ENCODE measurements at places on chromosomes 1 and 21.

DNA sequence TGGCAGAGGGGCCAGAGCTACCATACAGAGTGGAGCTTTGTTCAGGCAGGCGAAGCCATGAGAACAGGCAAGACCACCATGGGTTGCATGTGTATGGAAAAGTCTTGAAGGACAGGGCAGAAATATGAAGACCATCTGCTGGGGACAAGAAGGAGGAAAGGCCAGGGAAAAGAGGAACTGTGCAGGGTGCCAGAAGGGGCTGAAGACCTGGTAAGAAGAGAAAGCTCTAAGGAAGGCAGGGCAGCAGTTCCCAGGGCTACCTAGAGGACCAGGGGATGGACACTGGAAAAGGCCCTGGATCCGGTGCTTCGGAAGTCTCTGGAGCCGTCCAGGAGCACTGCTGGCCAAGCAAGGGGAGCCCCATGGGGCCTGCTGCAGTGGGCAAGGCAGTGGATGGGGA lies 43.4 kb downstream of the PKP1 start:
- DNase-seq: no peak

GRCh38 chr1:58939666-58940370 lies 156.0 kb upstream of the JUN start:
- DNase-seq: no peak

GRCh38 chr1:173205146-173206051 lies 1.7 kb downstream of the TNFSF4 start:
- peak; percentile 54 for DNase-seq

DNA sequence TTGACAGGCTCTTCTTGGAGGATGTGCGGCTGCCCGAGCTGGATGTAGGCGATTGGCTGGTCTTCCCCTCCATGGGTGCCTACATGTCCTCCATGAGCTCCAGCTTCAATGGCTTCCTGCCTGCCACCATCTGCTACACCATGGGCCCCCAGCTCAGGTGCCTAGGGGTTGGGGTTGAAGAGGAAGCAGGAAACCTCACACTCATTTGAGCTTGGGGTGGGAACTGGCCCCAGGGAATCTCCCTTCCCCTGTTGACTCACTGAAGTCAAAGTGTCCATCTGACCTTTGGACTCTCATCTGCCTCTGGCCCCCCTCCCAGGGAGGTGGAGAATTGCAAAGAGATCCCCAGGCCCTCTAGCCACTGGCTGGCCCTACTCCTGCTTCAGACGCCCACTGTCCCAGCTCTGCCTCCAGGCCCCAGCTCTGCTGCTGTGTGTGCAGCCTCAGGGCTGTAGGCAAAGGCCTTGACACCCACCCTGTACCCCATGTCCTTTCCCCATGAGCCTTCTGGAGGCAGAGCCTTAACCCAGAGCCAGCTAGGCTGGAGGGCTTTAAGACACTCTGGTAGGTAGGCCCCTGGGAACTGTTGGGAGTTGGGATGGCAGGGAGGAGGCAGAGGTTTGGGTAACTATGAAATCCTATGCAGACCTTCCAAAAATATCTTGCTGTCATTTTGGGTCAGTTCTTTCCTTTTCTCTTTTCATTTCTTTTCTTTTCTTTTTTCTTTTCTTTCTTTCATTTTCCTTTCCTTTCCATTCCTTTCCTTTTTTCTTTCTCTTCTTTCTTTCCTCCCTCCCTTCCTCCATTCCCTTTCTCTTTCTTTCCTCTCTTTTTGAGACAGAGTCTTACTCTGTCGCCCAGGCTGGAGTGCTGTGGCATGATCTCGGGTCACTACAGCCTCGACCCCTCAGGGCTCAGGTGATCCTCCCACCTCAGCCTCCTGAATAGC lies 66.9 kb upstream of the TINAGL1 start:
- no peak for DNase-seq

DNA sequence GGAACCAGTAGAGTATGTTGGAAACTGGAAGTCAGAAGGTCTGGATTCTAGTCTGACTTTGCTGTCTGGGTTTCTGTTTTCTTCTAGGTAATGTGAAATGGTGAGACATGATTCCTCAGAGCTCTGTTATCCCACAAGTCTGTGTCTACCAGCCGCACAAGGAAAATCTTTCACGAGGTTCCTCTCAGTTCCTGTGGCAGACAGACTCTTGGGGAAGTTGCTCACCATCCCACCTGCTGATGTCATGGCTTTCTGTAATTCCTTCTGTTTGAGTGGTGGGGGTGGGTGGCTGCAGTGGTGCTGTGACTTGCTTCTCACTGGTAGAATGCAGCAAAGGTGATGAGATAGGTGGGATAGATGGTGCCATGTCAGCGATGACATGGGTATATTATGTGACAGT lies 17.1 kb upstream of the SCMH1 start:
- no peak for DNase-seq

DNA sequence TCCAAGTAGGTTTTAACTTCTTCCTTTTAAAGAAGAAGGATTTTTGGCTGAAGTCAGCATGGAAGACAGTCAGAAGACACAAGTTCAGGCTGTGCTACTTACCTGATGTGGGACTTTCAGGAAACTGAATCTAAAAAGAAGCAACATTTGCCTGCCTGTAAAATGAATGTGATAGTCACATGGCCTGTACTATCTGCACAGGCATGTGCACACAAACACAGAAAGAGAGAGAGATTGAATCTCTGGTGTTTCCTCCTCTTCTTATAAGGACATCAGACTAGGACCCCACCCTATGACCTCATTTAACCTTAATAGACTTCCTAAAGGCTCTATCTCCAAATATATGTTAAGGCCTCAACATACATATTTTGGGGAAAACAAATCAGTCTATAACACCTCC lies 542.9 kb downstream of the PLPP3 start:
- no peak for DNase-seq

DNA sequence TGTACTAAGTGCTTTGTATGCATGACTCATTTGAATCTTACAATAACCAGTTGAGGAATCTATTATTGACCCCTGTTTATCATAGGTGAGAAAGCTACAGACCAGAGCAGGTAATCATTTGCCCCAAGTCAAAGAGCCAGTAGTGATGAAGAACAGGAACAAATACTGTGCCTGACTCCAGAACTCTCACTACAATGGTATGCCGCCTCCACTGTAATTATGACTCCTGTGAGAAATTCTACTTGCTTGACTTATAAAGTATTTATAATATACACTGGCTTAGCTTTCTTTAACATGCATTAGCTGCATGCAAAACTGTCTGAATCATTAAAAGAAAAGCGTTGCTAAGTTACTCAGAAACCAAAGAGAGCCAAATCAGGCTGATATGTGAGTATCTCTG lies 92.6 kb downstream of the ZNF281 start:
- DNase-seq: no peak

DNA sequence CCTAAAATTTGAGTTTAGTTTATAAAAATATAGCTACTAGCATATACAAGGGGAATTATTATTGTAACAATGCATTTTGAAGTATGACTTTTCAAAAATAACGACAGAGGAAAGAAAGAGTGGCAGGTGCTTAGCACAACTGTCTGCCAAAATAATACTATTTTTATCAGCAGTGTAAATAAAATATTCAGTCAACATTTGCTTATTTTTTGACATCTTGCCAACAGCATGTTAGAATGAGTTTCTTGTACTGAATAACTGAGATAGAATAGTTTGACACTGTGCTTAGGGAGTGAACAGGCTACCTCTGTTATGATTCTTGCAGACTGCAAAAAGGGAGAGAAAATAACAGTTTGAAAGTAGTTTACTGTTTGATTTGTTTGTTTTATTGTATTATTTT lies 909.8 kb downstream of the BRINP3 start:
- DNase-seq: no peak

GRCh38 chr1:93615582-93616150 lies 66.0 kb downstream of the BCAR3 start:
- no peak for DNase-seq

- DNase-seq: no peak
These were observed 72.5 kb downstream of the PAX7 start for GRCh38 chr1:18703041-18703621.

GRCh38 chr1:192571668-192572067 lies 3.9 kb upstream of the RGS1 start:
- no peak for DNase-seq

- no peak for DNase-seq
These were observed 532.5 kb downstream of the NCAM2 start for GRCh38 chr21:21530680-21531079.

DNA sequence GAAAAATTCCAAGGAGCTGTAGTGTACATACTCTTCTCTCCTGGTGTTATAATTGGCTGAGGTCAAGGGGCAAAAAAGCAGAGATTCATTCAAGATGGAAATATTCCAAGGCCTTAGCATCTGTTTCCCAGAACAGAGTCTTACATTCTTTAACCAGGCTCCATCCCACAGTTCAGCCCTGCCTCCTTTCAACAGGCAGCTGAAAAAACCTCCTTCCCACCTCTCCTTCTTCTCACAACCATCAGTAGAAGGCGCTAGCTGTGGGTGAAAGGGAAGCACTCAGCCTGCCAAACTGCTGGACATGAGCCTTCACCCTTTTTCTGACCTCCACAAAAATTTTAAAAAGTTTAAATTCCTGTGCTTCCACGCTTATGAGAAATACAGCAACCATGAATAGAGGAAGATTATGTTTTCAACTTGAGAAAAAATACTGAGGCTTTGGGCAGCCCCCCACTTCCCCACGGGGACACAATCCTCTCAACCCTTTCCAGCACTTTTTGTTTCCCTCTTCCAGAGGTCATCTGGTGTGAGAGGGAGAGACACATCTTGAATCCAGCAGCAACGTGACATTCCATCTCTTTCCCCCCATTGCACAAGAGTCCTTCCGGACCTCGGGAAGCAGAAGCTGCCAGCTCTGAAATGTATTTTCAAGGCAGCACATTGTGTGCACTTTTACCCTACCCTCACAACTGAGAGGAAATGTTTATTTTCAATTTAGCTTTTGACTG lies 43.2 kb upstream of the FMO2 start:
- DNase-seq: no peak

GRCh38 chr1:155976062-155976912 lies 2.1 kb downstream of the ARHGEF2 start:
- DNase-seq: peak; percentile 64

DNA sequence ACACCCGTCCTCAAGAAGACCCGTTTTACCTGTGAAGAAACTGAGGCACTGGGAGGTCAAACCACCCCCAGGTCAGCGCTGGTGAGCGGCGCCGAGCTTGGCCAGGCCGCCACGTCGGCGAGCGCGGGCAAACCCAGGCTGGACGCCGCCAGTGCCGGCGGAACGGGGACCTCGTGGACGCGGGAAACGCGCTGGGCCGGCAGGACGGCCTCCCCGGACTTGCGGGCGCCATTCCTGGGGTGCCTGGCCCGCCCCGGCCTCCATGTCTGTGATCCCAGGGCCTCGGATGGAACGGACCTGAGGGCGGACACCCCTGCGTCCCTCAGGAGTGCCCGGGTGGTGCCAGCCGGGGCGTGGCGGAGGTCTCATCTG lies 764 bp upstream of the SUMO3 start:
- DNase-seq: no peak

- peak; percentile 51 for DNase-seq
These were observed 62.8 kb upstream of the LAX1 start for GRCh38 chr1:203702130-203702577.

- no peak for DNase-seq
These were observed 14.3 kb downstream of the TSPAN2 start for GRCh38 chr1:115074839-115075534.

DNA sequence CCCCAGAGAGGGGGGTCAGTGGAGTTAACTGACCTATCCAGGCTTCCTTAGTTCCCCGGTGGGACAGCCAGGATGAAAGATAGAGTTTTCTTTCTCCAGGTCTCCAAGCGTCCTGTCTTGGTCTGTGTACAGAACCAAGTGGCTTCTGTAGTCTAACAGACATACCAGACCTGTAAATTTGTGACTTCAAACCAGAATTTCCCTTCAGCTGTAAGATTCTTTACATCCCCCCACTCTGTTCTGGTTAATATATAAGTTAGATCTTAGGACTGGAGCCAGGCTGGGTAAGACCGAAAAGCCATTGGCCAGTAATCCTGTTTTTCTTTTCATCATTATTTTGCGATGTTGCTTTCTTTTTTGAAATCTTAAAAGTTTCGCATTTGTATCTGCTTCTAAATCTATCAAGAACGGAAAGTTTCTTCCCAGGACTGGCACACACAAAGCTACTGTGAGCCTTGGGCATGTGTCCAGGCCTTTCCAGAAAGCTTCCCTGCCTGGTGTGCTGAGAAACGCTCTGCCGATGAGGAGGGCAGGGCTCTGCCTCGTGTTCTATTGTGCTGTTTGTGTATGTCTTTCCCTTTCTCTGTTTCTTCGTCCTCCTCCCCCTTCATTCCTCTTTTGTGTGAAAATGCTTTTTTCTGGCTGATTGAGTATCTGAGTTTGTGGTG lies 72.3 kb downstream of the RGL1 start:
- no peak for DNase-seq

DNA sequence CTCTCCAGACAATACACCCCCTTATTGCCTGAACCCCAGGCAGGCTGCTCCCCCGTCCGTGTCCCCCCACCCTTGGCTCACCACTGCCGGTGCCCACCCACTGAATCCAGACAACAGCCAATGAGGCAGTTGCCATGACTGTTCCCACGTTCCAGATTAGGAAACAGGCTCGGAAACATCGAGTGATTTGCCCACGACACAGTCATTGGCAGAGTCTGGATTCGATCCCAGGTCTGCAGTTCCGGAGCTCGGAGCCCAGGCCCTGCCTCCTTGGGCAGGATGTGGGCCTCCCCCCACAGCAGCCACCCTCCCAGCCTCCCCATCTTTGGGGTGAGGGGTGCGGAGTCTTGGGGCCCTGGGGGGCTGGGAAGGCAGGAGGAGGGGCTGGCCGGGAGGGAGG lies 20.3 kb upstream of the CLSTN1 start:
- DNase-seq: no peak

DNA sequence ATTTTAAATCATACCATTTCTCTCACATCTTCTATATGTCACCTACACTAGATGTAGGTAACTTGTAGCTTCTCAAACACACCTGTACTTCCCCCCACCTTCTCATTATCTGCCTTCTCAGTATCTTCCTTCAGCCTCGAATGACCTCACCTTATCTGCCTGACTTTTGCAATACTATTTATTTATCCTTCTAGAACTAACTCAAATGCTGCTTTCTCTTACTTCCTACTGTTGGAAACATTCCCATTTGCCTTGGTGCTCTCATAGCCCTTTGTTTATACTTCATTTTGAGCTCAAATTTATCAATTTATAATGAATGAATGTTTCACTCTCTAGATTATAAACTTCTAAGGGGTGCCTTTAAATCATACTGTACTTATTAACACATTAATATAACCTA lies 50.4 kb upstream of the KIAA1614 start:
- DNase-seq: no peak

GRCh38 chr1:179128520-179128919 lies 46.6 kb downstream of the TOR3A start:
- DNase-seq: no peak

- DNase-seq: no peak
These were observed 338.3 kb downstream of the NEGR1 start for GRCh38 chr1:71944006-71944405.

GRCh38 chr1:183506561-183506960 lies 34.3 kb downstream of the SMG7 start:
- DNase-seq: no peak

GRCh38 chr1:112284796-112285195 lies 111.2 kb upstream of the CTTNBP2NL start:
- no peak for DNase-seq

DNA sequence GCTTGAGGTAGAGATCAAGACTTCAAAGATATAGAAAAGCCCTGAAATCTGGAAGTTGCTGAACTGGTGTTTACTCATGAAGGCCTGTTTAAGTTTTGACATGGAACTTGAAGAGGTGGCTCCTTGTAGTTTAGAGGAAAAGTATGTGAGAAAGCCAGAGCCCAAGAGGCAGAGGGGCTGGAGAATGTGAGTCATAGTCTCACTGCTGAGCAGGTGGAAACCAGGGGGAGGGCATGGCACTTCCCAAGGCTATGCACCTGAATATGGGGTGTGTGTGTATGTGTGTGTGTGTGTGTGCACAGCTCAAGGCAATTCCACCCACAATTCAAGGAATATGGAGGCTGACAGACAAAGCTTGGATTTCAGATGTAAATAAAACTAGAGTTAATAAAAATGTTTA lies 46.8 kb upstream of the C1orf198 start:
- no peak for DNase-seq
